ENCODE measurements at places on chromosomes 2 and 18.

GRCh38 chr2:194346193-194346592 lies 1310.8 kb upstream of the SLC39A10 start:
- DNase-seq: no peak

DNA sequence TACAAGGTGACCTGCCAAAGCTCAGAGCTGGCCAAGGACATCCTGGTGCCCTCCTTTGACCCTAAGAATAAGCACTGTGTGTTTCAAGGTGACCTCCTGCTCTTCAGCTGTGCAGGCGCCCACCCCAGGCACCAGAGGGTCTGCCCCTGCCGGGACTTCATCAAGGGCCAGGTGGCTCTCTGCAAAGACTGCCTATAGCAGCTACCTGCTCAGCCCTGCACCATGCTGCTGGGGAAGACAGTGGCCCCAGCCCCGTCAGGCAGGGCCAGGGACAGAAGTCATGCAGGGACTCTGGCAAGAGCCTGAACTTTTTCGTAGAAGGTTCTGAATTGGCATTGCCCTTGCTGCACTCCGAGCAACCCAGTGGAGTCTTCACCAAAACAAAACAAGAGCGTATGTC lies 194.8 kb downstream of the MGAT5 start:
- no peak for DNase-seq

GRCh38 chr2:68309426-68309825 lies 10.3 kb downstream of the CNRIP1 start:
- DNase-seq: no peak

- DNase-seq: no peak
Observed at GRCh38 chr18:58793361-58793760, 71.3 kb upstream of the ZNF532 start.

DNA sequence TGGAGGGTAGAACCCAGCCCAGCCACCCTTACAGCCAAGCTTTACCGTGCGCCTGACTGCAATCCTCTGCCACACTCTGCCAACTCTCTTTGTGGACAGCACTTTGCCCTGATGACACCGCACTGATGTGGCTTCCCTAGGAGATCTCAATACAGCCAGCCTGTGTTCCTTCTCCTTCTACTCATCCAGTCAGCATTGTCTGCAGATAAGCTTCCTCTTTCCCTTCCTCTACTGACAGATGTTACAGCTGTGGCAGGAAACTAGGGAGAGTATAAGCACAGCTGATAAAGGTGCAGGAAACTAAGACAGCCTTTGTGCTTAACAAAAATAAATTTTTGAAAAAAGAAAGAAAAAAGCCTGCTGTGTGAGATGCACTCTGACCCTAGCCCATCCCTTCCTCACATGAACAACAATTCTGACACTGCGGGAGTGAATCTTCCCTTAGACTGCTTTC lies 25.0 kb downstream of the CEP68 start:
- DNase-seq: no peak

Data from ACHN (cell line).